Cerebellum (tissue), 4 donors: ENCODE measurements at places on chromosomes 3 and 15. TPM values are rescaled to one million over a fixed set of nuclear protein-coding genes. Genes with fewer than 3 reads are reported as not detected.
A peak's percentile ranks its signal among the peaks of the same experiment; 100 is the strongest.

GRCh38 chr15:72614810-72615532 lies 39.5 kb upstream of the GOLGA6B start:
- no peak for DNase-seq

- DNase-seq, result no peak
These were observed 21.3 kb downstream of the EPHB3 start for GRCh38 chr3:184582646-184583577.

Gene GPR176
- total RNA-seq, result 12.6 TPM

- peak; percentile 63 for DNase-seq
These were observed 5.0 kb downstream of the GATA2 start for GRCh38 chr3:128487813-128488635.

- DNase-seq, result no peak
These were observed 1091.0 kb downstream of the FHIT start for GRCh38 chr3:60160111-60160821.

Gene CXCR6
- total RNA-seq, result not detected

Gene GOLGA8G
- 0.09 TPM for total RNA-seq

DNA sequence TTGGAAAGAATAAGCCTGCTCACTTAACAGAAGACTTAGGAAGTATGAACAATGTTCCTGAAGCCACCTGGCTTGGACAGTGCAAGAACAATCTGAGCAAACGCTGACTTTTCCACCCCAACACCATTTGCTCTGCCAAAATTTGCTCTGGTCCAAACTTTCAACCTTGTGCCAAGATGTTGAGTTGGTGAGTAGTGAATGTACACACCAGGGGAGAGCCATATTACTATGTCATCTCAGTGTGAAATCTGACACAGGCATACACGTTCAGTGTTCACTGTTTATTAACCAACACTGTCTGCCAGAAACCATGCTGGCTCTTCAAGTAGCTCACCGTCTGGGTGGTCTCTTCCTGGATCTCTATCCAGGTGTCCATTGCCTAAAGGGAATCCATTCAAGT lies 152.9 kb upstream of the LPP start:
- no peak for DNase-seq

Gene BMF
- 4.3 TPM for total RNA-seq

Gene AGBL1
- total RNA-seq, result 0.91 TPM
